Activated CD8-positive, alpha-beta T cell treated with anti-CD3 and anti-CD28 coated beads, Interleukin-2, amount 10 ng/mL, durations not matched to agents 7 days and 5 days (primary cell): ENCODE measurements at places on chromosomes 12 and 14. TPM values are rescaled to one million over a fixed set of nuclear protein-coding genes. Genes with fewer than 3 reads are reported as not detected.

The PLCZ1 gene
- not detected for total RNA-seq

The NAV3 gene
- total RNA-seq: not detected

The FAM186B gene
- total RNA-seq: 0.18 TPM

The IGF1 gene
- 1.2 TPM for total RNA-seq

The PDZRN4 gene
- total RNA-seq: not detected

DNA sequence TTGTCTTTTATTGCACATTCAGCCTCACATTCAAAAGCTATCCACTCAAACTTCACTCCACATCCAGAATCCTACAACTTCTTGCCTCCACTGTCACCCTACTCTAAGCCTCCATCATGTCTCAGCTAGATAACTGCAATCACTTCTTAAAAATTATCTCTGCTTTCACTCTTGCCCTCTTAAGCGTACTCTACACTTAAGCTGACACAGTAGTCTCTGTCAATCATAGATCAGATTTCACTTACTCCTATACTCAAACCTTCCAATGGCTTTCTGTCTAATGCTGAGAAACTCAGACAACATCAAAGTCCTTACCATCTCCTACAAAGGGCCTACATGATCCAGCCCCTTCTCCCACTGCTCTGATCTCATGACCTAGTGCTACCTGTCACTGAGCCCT lies 304.1 kb downstream of the ITPR2 start:
- no peak for DNase-seq

DNA sequence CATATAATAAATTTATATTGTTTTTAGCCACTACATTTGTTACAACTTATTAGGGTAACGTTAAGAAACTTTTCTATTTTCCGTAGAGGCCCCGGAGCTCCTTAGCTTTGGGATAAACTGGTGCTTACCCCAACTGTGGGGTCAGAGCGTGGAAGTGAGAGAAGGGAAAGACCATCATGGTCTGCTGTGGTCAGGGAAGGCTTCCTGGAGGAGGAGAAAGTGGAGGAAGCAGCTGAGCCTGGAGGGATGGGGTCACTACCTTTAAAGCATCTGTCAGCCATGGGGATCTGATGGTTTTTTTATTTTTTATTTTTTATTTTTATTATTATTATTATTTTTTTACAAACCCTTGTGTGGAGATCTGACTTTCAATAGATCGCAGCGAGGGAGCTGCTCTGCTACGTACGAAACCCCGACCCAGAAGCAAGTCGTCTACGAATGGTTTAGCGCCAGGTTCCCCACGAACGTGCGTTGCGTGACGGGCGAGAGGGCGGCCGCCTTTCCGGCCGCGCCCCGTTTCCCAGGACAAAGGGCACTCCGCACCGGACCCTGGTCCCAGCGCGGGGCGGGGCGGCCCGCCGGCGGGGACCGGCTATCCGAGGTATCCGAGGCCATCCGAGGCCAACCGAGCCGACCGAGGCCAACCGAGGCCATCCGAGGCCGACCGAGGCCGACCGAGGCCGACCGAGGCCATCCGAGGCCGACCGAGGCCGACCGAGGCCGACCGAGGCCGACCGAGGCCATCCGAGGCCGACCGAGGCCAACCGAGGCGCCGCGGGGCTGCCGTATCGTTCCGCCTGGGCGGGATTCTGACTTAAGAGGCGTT lies 1101.2 kb upstream of the TMEM132C start:
- peak; percentile 75 for DNase-seq

- DNase-seq: peak; percentile 70
Measured at GRCh38 chr12:48765753-48766162, 23.1 kb downstream of the ADCY6 start.

DNA sequence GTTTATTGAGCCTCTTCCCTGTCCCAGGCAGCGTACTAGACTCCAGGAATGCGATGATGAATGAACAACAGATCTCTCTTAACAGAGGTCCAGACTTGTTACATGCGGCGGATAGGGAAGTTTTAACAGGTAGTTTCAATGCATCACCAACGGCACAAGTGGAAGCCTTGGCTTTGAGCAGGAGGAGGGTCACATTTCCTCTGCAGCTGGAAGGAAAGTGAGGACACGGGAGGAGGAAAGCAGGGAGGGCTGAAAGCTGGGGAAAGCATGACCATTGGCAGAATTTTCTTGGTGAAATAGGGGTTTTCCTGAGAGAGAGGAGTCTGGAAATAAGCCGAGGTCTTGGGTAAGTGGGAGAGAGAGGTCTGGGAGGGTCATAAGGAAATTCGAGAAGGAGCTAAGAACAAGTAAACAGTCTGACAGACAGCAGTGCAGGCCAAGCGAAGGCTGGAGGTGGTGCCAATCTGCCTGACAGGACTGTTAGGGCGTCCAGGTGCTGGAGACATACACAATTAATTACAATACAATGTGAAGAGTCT lies 15.4 kb downstream of the BHLHE41 start:
- DNase-seq: no peak

DNA sequence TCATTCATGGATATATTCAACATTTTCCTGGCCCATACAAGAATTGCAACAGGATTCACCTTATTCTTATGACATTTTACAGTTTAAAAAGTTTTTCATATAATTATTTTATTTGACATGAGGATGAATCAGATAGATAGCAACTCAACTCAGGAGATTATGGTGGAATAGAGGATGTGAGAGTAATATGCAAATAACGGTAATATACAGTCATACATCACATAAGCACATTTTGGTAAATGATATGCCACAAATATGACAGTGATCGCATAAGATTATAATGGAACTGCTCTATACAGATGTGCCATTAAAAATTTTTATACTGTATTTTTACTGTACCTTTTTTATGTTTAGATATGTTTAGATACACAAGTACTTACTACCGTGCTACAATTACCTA lies 24.1 kb upstream of the CRADD start:
- DNase-seq: no peak

DNA sequence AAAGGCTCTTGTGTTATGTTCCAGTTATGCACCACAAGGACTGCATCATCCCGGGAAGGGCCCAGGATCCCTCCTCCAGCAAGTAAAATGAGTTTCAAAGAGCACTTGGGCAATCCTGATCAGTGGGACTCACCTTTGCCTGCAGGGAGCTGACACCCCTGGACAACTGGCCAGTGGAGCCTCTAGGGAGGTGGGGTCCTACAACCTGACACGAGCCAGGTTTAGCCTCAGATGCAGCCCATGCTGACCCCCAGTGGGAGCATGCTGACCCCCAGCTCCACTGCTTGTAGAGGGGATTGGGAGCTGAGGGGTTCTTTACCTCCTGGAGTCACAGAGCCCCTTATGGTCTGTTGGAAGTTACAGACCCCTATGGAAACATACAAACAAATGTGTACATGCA lies 365.8 kb downstream of the CACNA1C start:
- no peak for DNase-seq

- no peak for DNase-seq
Measured at GRCh38 chr12:71892059-71892458, 46.6 kb upstream of the TPH2 start.

- no peak for DNase-seq
Measured at GRCh38 chr12:51493281-51493680, 68.7 kb downstream of the SLC4A8 start.

DNA sequence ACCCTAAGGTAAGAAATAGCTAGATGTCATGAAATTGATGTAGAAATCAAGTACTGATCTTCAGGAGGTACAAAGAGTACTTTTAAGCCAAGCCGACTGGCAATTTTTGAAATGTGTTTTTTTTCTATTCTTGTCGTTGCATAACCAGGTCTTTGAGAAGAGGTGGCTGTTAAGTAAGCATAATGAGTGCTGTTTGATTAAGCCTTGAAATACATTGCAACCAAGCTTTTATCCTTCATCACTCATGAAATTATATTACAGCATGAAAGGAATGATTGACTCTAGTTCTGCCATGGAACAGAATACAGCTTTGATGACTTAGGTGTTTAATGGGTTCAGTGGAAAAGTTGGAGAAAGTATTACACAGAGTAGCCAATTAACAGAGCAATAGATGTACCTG lies 1720.2 kb upstream of the SEL1L start:
- no peak for DNase-seq

DNA sequence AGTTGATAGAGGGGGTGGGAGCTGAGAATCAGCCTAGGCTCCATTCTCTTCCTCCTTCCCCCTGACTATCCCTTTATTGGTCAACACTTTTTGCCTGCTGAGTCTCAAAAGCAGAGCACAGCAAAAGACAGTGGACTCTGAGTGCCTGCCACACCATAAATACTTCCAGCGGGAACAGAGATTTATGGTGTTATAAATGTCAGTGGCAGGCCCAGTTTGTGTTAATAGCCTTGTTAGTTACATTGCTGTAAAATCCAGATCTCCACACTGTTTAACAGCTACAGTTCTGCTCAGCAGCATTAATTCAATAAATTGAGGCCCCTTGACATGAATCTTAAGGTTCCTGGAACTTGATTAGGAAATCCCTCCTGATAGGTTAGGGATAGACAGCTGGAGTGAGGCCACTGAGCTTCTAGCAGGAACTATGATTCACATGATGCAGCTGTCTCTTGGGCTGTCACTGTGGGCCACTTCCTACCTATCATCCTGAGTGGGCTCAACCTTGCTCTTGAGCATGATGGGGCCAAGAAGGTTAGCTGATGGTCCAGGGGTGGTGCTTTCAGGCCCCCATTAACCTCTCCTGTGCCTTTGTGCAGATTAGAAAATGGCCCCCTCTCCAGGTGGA lies 295.2 kb upstream of the SRRM4 start:
- DNase-seq: no peak

GRCh38 chr14:96016501-96017160 lies 22.5 kb upstream of the C14orf132 start:
- DNase-seq: no peak
